ENCODE measurements at places on chromosomes 16 and 17. TPM values are rescaled to one million over a fixed set of nuclear protein-coding genes. Genes with fewer than 3 reads are reported as not detected.

Gene GALR2
- not detected for total RNA-seq

GRCh38 chr17:78252111-78252634 lies 20.7 kb downstream of the TMEM235 start:
- DNase-seq: no peak

DNA sequence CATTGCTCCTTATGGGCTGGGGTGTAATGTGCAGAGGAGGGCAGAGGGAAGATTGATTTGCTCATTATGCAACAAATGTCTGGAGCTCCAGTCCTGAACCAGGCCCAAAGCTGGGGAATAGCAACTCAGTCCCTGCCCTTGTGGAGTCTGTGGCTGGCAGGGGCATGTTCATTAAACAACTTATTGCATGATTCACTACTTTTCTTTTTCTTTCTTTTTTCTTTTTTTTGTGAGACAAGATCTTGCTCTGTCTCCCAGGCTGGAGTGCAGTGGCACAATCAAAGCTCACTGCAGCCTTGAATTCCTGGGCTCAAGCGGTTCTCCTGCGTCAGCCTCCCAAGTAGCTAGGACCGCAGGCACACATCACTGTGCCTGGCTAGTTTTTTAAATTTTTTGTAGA lies 23.1 kb downstream of the MSI2 start:
- DNase-seq: no peak

- DNase-seq: no peak
Measured at GRCh38 chr16:30064729-30065101, 845 bp upstream of the ALDOA start.

DNA sequence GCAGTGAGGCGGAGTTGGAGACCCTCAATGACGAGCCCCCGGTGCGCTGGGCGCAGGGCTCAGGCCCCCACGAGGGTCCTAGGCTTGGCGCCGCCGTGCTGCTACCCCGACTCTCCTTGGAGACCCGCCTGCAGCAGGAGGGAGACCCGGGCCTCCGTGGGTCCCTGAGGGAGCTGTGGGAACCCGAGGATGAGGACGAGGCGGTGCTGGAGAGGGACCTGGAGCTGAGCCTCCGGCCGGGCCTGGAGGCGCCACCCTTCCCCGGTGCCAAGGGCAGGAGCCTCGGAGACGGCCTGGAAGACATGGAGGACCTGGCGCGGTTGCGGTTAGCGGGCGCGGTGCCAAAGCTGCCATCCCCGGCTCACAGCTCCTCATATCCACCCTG lies 2.3 kb downstream of the MYO15B start:
- DNase-seq: peak; percentile 36

Gene RPS6KB1
- total RNA-seq: 16.1 TPM

DNA sequence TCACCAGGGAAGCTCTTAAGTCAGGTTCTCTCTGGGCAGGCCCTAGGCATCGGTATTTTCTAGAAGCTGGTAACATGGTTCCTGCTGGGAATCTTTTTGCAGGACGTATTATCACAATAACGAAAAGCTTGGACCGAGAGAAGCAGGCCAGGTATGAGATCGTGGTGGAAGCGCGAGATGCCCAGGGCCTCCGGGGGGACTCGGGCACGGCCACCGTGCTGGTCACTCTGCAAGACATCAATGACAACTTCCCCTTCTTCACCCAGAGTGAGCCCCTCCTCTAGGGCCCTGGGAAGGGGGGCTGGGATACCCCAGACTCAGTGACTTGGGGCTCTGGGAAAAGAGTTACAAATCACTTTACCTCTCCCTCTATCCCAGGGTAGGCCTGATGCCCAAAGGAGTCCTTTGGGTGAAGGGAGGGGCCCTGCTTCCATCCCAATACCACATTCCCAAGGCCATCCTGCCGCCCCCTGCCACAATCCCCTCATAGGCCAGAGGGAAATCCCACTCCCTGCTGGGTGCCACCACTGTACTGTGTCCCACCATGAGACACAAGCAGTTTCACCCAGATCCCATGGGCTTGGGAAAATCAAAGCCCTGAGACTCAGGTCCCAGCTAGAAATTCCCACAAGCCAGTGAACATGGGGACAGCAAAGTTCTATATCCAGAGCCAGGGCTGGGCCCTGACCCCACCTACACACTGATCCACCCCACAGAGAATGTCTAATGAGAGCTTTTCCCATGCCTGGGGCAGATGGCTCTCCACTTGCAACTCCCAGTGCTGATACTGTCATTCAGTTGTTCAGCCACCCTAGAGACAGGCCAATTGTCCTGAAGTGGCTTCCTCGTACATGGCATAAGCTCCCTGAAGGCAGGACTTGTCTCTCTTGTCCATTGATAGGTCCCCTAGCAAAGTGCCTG lies 23.0 kb downstream of the CDH5 start:
- DNase-seq: no peak

DNA sequence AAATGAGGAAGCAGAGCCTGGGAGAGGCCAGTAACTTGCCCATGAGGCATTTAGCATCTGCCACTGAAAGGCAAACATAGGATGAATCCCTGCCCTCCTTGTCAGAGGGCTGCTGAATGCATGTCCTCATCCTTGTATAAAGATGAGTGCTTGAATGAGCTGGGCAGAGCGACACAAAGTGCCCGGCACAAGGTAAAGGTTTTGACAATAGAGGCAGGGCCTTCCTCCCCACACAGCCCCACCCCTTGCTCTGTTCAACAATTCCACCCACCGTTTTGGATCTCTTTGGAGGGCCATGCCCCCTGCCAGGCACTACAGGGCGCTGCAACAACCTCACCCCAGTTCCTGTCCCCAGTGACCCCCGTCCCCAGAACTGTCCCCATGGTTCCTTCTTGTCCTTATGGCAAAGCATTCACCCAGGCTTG lies 1.4 kb upstream of the KRT19 start:
- DNase-seq: no peak

Gene MILR1
- 5.1 TPM for total RNA-seq

- peak; percentile 68 for DNase-seq
Measured at GRCh38 chr17:78358538-78359320, 1.1 kb downstream of the SOCS3 start.

- DNase-seq: no peak
Measured at GRCh38 chr17:66364508-66364907, 62.1 kb downstream of the PRKCA start.

DNA sequence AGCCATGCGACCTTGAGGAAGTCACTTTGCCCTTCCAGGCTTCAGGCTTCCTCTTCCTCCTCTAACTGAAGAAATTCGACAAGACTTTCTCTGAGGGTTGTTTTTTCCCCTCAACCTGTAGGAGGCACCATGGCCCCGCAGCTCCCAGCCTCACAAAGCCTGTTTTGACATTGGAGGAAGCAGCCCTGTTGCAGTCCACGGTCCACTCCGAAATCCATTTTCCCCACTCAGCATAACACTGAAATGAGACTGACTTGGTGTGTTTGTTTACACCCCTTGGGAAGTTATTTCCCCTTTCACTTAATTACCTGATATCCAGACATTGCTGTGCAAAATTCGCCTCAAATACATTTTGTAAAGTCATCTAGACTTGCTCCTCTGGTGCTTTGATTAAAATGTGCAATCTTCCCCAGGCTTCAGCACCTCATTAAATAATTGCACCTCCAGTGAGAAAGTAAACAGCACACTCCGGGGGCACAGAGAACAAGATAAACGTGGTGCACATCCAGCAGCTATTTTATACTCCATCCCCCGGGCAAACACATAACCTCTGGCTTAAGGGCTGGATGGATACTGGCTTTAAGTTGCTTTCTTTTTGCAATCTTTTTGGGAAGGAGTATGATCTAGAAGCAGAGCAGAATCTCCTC lies 41.4 kb upstream of the PIRT start:
- no peak for DNase-seq

- no peak for DNase-seq
Measured at GRCh38 chr17:43312011-43312410, 78.2 kb upstream of the RNU2-1 start.

DNA sequence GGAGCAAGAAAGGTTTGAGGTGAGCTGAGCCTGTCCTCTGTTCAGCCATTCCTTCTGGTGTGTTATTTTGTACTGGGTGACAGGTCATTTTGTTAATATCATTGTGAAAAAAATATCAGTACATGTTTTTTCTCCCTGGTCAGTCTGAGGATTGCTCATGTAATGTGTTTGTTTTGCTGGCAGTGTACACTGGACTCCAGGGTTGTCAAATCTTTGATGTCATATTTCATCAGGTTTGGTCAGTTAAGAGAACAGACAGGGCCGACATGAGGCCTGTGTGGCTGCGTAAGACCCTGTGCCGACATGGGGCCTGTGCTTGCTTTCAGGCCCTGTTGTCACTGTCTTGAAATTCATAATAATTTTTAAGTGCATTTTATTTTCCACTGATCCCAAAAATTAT lies 22.5 kb downstream of the CLUAP1 start:
- no peak for DNase-seq

Gene VPS35
- 95.3 TPM for total RNA-seq

DNA sequence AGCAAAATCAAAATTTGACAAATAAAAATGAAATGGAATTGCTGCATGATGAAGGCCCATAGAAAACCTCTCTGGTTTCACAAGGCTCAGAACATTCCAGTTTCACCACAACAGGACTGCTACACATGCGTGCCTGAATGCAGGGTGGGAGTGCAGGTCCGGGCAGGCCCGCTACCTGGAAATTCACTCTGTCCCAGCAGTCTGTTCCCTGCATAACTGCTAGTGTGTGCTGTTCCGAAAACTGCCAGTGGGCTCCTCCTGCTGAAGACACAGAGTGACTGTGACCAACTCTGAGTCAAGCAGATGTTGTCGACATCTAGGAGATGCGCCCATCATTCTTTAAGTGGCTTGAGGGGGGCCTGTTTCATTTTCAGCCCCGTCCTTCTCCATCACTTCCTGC lies 284.8 kb upstream of the MAF start:
- DNase-seq: no peak

Gene CLEC19A
- total RNA-seq: not detected

Gene GAS7
- 2.5 TPM for total RNA-seq

DNA sequence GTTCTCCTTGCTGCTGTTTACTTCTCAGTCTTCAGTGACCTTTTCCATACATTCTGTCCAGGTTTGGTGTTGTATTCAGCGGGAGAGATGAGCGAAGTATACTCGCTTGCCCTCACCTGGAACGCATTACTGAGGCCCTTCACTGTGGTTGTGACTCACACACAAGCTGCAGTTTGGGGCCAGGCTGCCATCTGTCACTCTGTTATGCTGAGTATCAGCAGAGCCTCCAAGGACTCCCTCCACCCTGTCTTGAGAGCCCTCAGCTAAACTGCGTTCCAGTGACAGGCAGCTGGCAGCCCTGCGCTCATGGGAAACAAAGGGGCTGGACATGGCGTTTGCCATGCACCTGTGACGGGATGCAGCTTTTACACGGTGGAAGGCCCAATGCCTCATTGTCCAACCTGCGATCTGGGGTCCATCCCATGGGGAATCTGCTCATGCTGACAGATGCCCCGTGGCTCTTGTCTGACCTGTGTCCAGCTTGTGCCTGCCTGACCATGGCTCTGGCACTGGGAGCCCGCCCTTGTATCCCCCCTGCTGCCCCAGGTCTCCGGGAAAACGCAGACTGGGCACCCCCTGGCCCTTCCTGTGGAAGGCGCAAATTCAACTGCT lies 6.5 kb upstream of the ZNF778 start:
- DNase-seq: peak; percentile 52

- no peak for DNase-seq
Measured at GRCh38 chr16:31461201-31461920, 2.1 kb downstream of the ARMC5 start.

DNA sequence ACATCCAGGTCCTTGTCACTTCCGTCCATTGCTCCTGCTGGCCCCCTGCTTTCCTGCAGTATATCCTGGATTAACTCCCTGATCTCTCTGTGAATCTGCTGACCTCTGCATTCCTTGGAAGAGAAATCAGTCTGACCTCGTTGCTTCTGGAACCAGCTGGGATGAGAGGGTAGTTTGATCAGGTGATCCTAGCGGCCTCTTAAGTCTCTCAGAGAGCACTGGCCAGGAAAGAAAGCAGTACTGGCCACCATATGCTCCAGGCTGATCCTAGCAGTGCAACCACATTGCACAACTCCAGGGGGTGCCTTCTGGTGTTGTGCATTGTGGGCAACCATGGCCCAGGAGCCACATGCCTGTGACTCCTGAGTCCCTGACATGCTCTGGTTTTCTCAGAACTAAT lies 79.2 kb downstream of the ARHGAP23 start:
- no peak for DNase-seq

DNA sequence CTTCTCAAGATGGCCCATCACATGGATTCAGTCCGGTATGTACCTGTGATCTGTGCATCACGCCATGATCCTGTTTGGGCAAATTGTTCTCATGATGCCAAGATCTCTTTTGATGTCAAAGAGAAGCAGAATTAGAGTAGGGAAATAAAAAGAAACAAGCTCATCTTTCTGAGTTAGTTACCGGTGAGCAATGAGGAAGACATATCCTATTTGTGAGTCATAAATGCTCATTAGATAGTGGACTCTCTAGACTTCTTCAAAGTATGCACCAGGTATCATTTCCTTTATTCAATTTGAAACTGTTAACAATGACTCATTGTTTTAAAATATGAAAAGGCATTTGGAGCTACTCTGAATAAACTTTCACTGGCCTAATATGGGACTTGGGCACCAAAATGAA lies 8.0 kb upstream of the KRTAP4-12 start:
- no peak for DNase-seq

DNA sequence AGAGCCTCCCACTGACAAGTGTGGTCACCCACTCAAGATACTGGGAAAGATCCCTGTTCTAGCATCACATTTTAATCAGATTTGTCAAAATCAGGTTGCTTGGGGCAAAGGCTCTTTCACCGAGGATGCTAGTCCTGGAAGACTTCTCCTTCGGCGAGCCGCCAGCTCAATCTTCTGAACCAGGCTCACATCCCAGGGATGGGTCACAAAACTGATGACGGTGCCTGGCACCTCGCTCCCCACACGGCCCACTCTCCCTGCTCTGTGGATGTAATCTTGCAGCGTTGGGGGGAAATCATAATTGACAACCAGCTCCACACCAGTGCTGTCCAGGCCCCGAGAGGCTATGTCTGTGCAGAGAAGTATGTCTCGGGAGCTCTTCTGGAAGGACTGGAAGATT lies 1.5 kb downstream of the DDX28 start:
- no peak for DNase-seq

DNA sequence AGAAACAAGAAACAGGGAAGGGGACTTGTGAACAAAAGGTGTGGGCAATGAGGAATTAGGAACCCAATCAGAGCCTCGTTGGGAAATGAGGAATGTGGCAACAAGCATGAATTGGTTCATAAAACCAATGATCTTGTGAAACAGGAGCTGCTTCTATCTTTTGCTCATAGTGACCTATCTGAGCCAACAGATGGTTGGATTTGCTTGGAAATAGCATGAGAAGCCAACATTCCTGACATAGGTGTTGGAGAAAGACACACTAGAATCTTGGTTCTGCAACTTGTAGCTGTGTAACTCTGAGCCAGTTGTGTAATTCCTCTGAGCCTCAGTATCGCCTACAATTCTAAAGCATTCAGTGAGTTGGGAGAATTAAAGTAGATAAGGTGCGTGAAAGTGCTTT lies 251.9 kb upstream of the AXIN2 start:
- no peak for DNase-seq
